AG04449 (cell line): ENCODE measurements at places on chromosomes 4 and X.

DNA sequence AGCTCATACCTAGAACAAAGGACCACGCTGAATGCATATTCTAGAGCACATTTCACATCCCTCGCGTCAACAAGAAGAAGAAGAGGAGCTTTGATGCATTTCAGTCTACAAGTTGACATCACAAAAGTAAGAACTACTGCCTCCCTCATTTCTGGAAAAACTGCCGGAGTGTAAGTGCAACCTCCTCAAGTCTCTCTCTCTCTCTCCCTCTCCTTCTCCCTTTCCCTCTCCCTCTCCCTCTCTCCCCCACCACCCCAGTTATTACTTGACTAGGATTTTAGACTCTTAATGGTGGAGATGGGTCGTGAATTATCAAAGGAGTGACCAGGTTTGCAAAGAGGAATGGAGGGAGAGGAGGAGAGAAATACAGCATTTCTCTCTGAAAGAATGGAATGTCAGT is 1.4 kb upstream of the IRS4 start:
- DNase-seq = no peak

- no peak for DNase-seq
These were observed 137.8 kb upstream of the CPEB2 start for GRCh38 chr4:14864365-14865030.

- DNase-seq = no peak
These were observed 123.3 kb upstream of the TBL1X start for GRCh38 chrX:9341291-9342201.

GRCh38 chrX:108198420-108198819 is 106.8 kb downstream of the ATG4A start:
- no peak for DNase-seq
